ENCODE measurements at places on chromosomes 1 and 21.

- no peak for DNase-seq
These were observed 40.3 kb upstream of the CCDC27 start for GRCh38 chr1:3711780-3712451.

GRCh38 chr1:41758500-41758899, 160.2 kb downstream of the HIVEP3 start:
- no peak for DNase-seq

- no peak for DNase-seq
These were observed 6.5 kb downstream of the DCAF8 start for GRCh38 chr1:160255781-160256300.

- DNase-seq = no peak
These were observed 829 bp downstream of the SPEN start for GRCh38 chr1:15848143-15848928.

GRCh38 chr1:206952171-206952570, 5.9 kb upstream of the PIGR start:
- no peak for DNase-seq

GRCh38 chr1:87976316-87976715, 647.6 kb downstream of the LMO4 start:
- no peak for DNase-seq

- no peak for DNase-seq
These were observed 35.8 kb downstream of the ELF3 start for GRCh38 chr1:202046227-202046626.

- DNase-seq = no peak
These were observed 398.9 kb downstream of the MATN1 start for GRCh38 chr1:30324251-30325084.

DNA sequence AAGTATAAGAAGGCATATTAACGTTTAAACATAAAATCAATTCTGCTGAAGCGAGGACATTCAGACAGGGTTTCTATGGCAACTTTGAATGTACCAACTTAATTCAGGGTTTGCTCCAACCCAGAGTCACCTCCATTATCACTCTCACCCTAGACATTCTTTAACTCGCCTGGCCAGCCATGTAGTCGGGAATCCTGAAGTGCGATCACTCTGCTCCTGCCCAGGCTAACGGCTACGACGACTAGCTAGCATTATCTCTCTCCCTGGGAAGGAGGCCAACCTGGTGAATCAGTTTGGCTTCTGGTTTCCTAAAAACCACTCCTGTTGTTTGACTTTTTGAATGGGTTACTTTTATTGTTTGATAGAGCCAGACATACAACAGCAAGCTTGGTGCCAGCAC, 38.9 kb upstream of the ZBTB18 start:
- no peak for DNase-seq

Measured in HCT116 (cell line).